Activated T-helper 1 cell treated with Interleukin-2 at 50 U/mL for 16 hours (primary cell): ENCODE measurements at places on chromosomes 4 and X.

GRCh38 chr4:93814141-93814540, 14.4 kb upstream of the ATOH1 start:
- no peak for DNase-seq

DNA sequence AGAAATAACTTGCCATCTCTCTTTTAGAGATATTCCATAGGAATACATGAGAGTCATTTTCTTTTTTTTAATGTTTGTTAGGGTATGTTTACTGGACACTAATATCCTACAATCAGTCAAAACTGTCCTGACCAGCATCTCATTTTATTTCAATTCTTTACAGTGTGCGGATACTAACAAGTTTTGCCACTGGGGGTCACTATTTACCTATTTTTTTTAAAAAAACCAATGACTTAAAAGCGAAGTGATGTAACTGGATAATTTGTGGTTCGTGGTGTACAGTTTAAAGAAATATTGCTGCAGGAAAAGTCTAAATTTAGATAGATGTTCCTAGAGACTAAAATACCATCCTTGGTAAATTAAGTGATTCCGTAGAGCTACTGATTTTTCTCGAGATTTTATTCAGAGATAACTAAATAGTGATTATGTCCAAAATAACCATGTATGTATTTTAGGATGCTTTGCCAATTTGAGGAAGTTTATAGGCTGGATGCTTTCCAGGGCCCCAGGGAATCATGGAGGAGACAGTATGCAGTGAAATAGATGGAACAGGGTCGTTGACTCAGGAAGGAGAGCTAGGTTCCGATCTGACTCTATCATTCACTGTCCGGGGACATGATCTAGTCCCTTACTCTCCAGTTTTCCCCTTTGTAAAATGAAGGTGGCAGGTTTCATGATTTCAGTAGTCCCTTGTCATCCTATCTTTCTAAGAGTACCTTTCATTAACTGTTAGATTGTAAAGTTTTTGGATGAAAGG, 34.0 kb upstream of the GNPDA2 start:
- no peak for DNase-seq

DNA sequence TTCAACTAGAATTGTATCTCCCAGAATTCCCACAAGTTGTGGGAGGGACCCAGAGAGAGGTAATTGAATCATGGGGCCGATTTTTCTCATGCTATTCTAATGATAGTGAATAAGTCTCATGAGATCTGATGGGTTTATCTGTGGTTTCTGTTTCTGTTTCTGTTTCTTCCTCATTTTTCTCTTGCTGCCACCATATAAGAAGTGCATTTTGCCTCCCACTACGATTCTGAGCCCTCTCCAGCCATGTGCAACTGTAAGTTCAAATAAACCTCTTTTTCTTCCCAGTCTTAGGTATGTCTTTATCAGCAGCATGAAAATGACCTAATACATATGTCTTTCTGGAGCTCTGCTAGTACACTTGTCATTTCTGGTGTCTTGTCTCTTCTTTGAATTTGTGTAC, 22.1 kb upstream of the OR13H1 start:
- no peak for DNase-seq

DNA sequence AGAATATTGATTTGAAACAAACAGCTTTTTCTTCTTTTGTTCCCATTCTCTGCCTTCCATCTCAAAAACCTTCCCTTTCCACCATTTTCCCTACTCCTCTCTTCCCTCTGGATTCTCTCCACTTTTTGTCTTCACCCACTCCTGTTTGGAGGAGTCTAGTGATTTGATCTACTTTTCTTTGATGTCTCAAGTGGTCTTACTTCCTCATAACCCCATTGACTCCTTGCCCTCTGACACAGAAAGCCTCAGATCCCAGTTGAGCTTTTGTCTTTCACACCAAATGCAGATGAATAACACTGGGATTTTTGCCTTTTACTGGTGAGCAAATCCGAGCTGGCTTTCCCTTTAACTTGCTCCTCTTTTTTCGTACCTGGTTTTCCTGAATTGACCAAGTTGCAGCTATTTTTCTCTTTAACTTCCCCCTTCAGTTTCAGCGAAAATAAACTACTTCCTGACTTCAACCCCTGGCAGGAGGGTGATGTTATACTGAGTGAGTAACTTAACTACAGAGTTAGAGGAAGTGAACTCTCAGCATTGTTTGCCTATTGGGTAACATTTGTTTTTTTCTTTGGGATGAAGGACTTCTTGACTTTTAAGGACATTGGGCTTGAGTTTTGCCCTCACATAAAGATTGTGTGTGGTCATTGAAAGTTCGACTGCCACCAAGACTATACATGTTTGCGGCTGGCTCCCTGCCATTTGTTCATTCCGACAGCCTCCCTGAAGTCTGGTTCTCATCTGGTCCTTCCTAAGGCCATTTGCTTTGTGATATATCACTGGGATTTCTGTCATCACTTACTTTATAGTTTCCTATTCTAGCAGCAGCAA, 392.8 kb upstream of the NR3C2 start:
- DNase-seq, result no peak

- no peak for DNase-seq
Observed at GRCh38 chr4:30716158-30716557, 4.0 kb upstream of the PCDH7 start.

DNA sequence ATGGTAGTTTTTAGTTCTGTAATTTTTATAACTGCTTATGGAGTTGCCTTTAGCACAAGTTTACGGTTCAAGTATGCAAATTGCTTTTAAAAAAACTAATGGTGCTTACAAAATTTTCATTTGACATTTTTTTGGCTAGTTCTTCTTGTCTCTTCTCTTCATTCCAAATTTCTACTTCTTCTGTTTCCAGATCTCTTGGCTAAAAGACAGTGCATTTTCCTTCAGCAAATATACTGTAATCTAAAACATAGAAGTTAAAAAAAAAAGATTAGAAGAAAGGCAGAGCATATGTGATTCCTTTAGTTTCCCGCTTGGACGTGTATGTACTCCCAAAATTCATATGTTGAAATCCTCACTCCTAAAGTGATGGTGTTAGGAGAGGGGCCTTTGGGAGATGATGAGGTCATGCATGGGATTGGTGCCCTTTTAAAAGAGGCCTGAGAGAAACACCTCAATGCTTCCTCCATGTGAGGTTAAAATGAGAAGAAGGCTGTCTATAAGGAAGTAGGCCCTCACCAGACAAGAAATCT, 132.1 kb upstream of the NPY2R start:
- DNase-seq, result no peak

DNA sequence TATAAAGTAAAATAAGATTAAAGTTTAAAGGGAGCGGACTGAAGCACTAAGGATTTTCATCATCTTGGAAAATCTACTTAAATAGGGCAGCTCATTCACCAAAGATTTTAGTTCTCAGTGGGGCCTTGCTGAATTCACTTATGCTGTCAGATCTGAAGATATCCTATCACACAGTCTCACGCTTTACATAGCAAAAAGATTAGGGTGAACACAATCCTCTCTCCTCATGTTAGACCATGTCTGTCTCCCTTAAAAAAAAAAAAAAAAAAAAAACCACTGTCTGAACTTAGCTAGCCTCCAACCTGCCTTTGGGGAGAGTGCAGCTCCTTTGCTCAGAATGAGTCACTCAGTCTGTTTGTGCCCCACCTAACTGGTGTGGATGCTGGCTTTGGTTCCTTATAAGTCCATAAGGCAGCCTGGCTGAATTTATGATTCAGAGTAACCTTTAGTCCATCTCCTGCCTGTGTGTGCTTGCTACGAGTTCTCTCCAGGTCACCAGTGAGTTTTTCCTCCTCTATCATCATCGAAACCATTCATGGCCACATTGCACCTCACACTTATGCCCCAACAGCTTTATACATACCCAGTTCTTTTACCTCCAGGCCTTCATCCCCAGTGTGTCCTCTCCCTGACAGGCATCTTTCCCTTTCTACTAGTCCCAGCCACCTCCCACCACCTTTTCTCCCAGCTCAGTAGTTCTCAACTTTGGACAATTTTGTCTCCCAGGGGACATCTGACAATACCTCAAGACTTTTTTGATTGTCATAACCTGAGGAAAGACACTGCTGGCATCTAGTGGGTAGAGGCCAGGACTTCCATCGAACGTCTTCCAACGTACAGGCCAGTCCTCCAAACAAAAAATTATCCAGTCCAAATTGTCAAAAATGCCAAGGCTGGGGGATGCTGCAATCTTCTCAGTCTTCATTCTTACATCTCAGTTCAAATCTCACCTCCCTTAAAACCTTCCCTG, 220.7 kb upstream of the EMCN start:
- DNase-seq, result no peak

DNA sequence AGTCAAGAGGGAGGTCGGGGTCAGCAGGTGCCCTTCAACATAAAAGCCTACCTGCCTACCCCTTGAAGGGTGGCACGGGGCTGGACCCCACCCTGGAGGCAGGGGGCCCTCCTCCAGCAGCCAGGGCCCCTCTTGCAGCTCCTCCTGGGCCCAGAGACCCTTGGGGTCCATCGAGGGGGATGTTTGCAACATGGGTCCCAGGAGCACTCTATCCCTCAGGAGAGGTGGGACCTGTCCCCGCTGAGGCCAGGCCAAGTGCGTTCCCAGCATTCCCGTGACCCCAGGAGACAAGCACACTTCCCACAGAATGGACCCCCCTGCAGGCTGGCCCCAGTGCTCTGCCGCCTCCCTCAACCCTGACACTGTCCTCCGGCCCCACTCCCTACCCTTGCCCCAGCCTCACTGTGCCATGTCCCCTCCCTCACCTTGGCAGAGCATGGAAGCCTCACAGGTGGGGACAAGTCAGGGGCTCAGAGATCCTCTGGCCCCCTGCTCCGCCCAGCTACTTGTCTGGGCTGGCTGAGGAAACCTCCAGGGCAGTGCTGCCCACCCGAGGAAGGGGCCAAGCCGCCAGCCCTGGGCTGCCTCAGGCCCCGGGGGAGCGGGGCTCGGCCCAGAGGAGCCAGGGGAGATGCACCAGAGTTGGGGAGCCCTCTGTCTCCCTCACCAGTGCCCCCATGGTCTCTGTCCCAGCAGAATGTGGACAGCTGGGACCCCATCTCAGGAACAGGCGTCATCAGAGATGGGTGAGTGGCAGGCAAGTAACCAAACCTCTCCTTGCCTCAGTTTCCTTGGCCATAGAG, 2.2 kb downstream of the MXD4 start:
- DNase-seq, result no peak

- DNase-seq, result no peak
Observed at GRCh38 chrX:69228732-69229131, 63.5 kb upstream of the PJA1 start.

- no peak for DNase-seq
Observed at GRCh38 chr4:38782452-38783108, at the start of gene TLR10. Gene TLR10 (minus strand): TSS chr4:38782990. CDS start chr4:38775590, 7,400 bp downstream.

DNA sequence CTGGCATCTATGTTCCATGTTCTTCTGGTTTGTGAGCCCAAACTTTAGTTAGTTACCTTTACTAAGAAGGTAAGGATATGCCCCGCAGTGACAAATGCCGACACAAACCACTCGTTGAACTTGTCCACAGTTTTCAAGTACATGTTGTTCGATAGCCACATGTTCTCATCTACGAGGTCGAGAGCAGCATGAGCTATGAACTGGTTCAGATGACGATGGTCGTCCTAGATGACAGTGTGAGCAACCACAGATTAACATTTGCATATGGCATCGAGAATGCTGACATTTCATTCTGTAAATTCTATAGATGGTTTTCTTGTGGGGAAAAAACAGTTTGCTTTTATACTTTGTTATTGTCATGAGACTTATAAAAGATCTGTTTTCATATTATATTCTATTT, 18.0 kb downstream of the TRAPPC2 start:
- no peak for DNase-seq

GRCh38 chr4:14115106-14115505, 487.6 kb upstream of the BOD1L1 start:
- DNase-seq, result no peak

- DNase-seq, result no peak
Observed at GRCh38 chr4:155904331-155904730, 835 bp downstream of the TDO2 start.

DNA sequence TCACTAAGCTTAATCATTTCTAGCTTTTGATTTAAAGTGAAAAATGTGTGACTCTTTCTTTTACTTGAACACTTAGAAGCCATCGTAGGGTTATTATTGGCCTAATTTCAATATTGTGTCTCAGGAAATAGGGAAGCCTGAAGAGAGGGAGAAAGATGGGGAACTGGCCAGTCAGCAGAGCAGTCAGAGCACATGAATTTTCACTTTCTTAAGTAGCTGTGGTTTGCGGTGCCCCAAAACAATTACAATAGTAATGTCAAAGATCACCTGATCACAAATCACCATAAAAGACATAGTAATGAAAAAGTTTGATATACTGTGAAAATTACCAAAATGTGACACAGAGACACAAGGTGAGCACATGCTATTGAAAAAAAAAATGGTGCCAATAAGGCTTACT, 45.5 kb downstream of the CENPC start:
- DNase-seq, result no peak

DNA sequence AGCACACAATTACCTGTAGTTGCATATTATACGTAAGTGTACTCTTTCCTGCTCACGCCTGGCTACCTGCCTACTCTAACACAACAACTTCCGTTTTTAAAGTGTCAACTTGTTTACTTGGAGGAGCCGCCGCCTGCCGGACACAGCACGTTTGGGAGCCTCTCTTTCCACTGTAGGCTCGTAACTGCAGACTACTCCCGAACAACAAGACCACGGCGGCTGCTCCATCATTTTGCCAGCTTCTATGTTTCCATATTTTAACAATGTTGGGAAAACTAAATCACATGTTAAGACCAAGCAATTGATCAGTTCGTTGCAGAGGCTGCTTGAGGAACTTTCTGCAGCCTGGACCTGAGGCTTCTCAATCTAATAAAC, 841 bp downstream of the MTNR1A start:
- DNase-seq, result no peak

DNA sequence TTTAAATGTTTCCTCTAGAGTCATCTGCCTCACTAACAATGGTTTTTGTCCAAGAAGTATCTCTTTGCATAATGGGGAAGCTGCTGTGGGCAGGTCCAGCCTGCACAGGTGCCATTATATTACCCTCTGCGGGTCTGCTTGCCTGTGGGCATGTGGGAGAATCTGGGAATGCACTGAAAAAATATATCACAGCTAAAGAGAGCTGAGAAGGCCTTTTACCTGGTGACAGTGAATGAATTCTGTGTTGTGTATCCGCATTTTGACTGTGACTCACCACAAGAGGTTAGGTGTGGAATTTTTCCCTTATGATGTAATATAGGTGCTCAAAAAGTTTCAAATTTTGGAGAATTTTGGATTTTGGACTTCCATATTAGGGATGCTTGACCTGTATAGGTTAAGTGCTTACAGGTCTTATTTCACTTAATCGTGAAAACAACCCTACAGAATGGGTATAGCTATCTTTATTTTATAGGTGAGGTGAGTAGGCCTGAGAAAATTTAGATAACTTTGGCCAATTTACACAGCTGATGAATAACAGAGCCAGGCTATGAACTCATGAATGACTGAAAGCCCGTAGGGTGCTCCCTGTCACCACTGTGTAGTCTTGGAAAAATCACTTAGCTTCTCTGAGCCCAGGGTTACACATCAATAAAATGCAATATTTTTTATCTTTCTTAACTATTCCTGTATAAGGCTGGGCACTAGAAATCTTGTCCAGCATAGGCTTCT, 198.0 kb upstream of the EPHA5 start:
- DNase-seq, result no peak

GRCh38 chr4:80172203-80172602, 25.1 kb upstream of the PRDM8 start:
- DNase-seq, result no peak

GRCh38 chrX:41785685-41786084, 61.7 kb downstream of the GPR82 start:
- DNase-seq, result no peak
